ENCODE measurements at places on chromosomes 7 and 10. TPM values are rescaled to one million over a fixed set of nuclear protein-coding genes. Genes with fewer than 3 reads are reported as not detected.

The IFIT2 gene
- 2.8 TPM for total RNA-seq

The TCF7L2 gene
- 17.5 TPM for total RNA-seq

The PIP gene
- total RNA-seq = not detected

The CALCR gene
- total RNA-seq = not detected

DNA sequence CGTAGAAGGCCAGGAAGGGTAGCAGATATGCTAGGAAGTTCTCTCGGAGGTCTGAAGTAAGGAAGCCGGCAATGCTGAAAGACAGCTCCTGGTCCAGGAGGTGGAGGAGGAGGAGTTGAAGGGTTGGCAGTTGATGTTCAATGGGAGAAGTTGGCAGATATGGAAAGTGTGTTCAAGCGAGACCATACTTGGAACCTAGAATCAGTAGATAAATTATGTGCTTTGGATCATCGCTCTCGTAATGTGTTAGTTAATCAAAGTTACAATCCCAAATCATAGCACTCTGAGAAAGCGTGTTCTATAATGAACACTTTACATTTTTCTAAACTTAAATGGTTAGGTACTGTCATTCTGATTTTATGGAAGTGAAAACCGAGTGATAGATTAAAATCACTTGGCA, 152.9 kb downstream of the CELF2 start:
- peak overlapping the region; percentile 23 for H3K27ac ChIP-seq
- H3K4me1 ChIP-seq = peaks cover 8% of the 10 kb centered on the region
- H3K36me3 ChIP-seq = no peaks in the 10 kb centered on the region
- no peaks in the 10 kb centered on the region for H3K27me3 ChIP-seq

- no peaks in the 10 kb centered on the region for H3K4me1 ChIP-seq
- H3K4me3 ChIP-seq = no peak overlapping the region
- no peaks in the 10 kb centered on the region for H3K27me3 ChIP-seq
- no peak overlapping the region for H3K27ac ChIP-seq
- H3K36me3 ChIP-seq = no peaks in the 10 kb centered on the region
- no peak for DNase-seq
Measured at GRCh38 chr7:1004018-1004852, 21.3 kb downstream of the CYP2W1 start.

GRCh38 chr10:50335397-50335796, 84.1 kb upstream of the ASAH2 start:
- no peak overlapping the region for H3K4me3 ChIP-seq
- peaks cover 8% of the 10 kb centered on the region for H3K36me3 ChIP-seq
- peaks cover 15% of the 10 kb centered on the region for H3K4me1 ChIP-seq
- DNase-seq = no peak

DNA sequence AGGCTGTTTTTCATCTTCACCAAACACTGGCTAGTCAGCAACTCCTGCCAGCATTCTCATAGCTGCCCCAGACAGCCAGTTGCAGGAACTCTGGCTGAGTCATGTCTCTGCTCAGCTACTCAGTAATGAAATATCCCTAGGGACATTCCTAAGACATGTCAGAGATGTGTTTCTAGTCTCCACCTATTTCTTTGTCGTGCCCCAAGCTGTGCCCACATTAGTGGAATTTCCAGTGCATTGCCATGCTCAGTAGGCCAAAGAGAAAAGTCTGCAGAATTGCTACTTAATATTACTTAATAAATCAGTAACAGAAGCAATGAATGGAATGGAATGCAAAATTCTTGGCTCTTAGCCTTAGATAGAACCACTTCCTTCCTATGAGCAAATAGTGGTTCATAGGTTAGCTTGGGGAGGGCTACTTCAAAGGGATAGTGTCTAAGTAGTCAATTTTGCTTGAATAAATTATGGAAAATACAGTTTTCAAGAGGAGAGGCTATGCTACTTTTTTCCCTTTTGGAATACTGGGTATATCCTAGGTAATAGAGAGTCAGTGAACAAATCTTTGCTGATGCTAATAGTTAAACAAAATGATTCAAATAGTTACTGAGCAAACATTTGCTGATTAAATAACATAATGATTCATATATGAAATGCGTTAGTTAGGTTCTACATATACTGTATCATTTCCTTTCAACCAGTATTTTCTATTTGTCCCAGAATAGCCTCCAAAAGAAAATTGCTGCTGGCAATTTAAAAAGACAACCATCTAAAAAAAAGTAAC, 23.6 kb upstream of the SEMA3C start:
- no peaks in the 10 kb centered on the region for H3K27me3 ChIP-seq
- H3K4me1 ChIP-seq = peaks cover 20% of the 10 kb centered on the region
- H3K27ac ChIP-seq = peak overlapping the region; percentile 56
- no peak overlapping the region for H3K4me3 ChIP-seq
- no peaks in the 10 kb centered on the region for H3K36me3 ChIP-seq
- DNase-seq = peak; percentile 39

DNA sequence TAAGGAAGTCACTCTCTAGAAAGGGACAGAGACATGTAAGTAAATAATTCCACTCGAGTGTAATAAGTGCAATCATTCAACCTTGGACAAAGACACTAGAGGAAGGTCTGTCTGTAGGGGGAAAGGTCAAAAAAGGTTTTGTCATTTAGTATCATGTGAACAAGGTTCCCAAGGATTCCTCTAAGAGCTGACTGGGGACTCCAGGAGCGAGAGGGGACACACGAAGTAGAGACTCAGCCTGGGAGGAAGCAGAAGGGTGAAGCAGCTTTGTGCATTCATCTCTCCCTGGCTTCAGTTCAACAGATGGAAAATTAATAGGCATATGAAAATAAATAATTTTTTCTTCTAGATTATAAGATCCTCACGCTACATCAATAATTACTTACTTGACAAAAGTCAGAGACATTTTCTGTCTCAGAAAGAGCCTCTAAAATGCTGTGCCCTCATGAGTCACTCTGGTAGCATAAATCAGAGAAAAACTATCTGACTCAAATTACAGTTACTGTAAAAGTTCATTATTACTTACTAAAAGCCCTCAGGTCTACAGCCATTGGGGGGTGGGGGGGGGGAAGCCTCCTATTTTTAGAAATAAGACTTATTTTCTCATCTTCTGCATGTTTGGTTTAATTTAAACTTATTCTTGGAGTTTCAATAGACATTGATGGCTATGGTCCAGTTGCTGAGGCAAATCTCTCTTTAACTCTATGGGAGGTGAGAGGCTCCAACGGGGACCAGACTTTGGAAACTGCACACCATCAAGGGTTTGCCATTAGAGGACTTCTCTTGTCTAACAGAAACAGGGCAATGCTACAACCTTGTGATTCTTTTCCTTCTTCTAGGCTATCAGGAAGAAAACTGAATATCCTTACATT, 275.1 kb upstream of the KLF14 start:
- no peak overlapping the region for H3K4me3 ChIP-seq
- no peaks in the 10 kb centered on the region for H3K27me3 ChIP-seq
- H3K27ac ChIP-seq = peak overlapping the region; percentile 14
- H3K4me1 ChIP-seq = peaks cover 81% of the 10 kb centered on the region
- DNase-seq = no peak
- peaks cover 4% of the 10 kb centered on the region for H3K36me3 ChIP-seq
